Calu3 (cell line): ENCODE measurements at places on chromosomes 13 and 19. TPM values are rescaled to one million over a fixed set of nuclear protein-coding genes. Genes with fewer than 3 reads are reported as not detected.

GRCh38 chr13:112606109-112607001, 18.4 kb upstream of the TUBGCP3 start:
- H3K4me3 ChIP-seq = peak overlapping the region; percentile 44
- H3K27me3 ChIP-seq = no peaks in the 10 kb centered on the region
- H3K36me3 ChIP-seq = no peaks in the 10 kb centered on the region
- peak; percentile 82 for DNase-seq

GRCh38 chr19:13012390-13012689, 17.1 kb downstream of the NFIX start:
- no peak overlapping the region for H3K27ac ChIP-seq
- no peak overlapping the region for H3K4me3 ChIP-seq
- no peaks in the 10 kb centered on the region for H3K27me3 ChIP-seq
- peaks cover 5% of the 10 kb centered on the region for H3K36me3 ChIP-seq
- no peaks in the 10 kb centered on the region for H3K4me1 ChIP-seq

- no peaks in the 10 kb centered on the region for H3K27me3 ChIP-seq
- no peak for DNase-seq
- H3K27ac ChIP-seq = no peak overlapping the region
- no peaks in the 10 kb centered on the region for H3K36me3 ChIP-seq
- H3K4me3 ChIP-seq = no peak overlapping the region
These were observed 134.3 kb upstream of the MYO16 start for GRCh38 chr13:108494991-108495645.

GRCh38 chr13:35449821-35450220, 26.7 kb downstream of the MAB21L1 start:
- no peaks in the 10 kb centered on the region for H3K36me3 ChIP-seq
- H3K4me1 ChIP-seq = no peaks in the 10 kb centered on the region
- H3K27me3 ChIP-seq = no peaks in the 10 kb centered on the region
- no peak overlapping the region for H3K27ac ChIP-seq

SMIM44 gene
- total RNA-seq = not detected in 2 replicates

- no peaks in the 10 kb centered on the region for H3K4me1 ChIP-seq
- no peak overlapping the region for H3K4me3 ChIP-seq
- H3K27ac ChIP-seq = no peak overlapping the region
- no peak for DNase-seq
These were observed 37.7 kb downstream of the GPR42 start for GRCh38 chr19:35408284-35409171.

CGB1 gene
- total RNA-seq = not detected in 2 replicates

- H3K27me3 ChIP-seq = no peaks in the 10 kb centered on the region
- no peak for DNase-seq
- no peak overlapping the region for H3K27ac ChIP-seq
- H3K4me1 ChIP-seq = peaks cover under 1% of the 10 kb centered on the region
- no peaks in the 10 kb centered on the region for H3K36me3 ChIP-seq
These were observed 204.4 kb upstream of the SERP2 start for GRCh38 chr13:44169018-44169911.

DNA sequence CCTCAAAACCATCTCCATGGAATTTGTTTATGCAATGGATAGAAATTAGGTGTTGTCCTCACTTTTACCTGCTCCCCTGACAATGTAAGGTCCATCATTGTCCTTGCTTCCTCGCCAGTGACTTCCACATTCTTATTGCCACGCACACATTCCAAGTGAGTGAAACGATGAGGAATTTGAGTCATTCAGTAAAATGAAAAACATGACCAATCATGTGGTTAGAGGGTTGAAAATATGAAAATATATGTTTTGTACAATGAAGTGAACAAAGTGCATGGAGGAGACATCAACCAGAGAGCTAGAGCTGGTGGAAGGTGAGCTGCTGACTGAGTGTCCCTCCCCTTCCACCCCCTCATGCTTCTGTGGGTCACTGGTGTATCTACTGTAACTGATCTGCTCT, 91.7 kb downstream of the ATP8A2 start:
- H3K4me3 ChIP-seq = no peak overlapping the region
- H3K27me3 ChIP-seq = peaks cover 66% of the 10 kb centered on the region
- no peak overlapping the region for H3K27ac ChIP-seq

GRCh38 chr13:70311191-70311590, 202.9 kb upstream of the KLHL1 start:
- H3K27ac ChIP-seq = no peak overlapping the region

- no peaks in the 10 kb centered on the region for H3K27me3 ChIP-seq
- H3K4me3 ChIP-seq = no peak overlapping the region
- peaks cover 35% of the 10 kb centered on the region for H3K4me1 ChIP-seq
- DNase-seq = no peak
- no peaks in the 10 kb centered on the region for H3K36me3 ChIP-seq
These were observed 42.3 kb downstream of the LRCH1 start for GRCh38 chr13:46595136-46595884.

DNA sequence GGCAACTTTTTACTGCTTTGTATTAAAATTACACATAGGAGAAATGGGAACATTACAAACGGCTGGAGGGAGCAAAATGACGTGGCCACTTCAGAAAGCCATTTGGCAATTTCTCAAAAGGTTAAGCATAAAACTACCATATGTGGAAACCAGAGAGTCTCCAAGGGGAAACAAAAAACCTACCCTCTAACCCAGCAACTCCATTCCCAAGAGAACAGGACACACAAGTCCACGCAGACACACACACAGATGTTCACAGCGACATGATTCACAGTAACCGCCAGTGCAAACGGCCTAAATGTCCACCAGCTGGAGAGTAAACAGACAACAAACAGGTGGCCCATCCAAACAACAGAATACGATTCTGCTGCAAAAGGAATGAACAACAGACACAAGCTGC, 37.2 kb downstream of the STK24 start:
- no peak for DNase-seq
- H3K27ac ChIP-seq = no peak overlapping the region
- peaks cover 17% of the 10 kb centered on the region for H3K4me1 ChIP-seq
- H3K27me3 ChIP-seq = no peaks in the 10 kb centered on the region
- H3K4me3 ChIP-seq = no peak overlapping the region

GRCh38 chr13:72820156-72820897, 38.4 kb downstream of the PIBF1 start:
- no peaks in the 10 kb centered on the region for H3K27me3 ChIP-seq
- no peaks in the 10 kb centered on the region for H3K4me1 ChIP-seq
- H3K4me3 ChIP-seq = no peak overlapping the region
- H3K27ac ChIP-seq = no peak overlapping the region
- no peaks in the 10 kb centered on the region for H3K36me3 ChIP-seq

- H3K4me3 ChIP-seq = no peak overlapping the region
- H3K36me3 ChIP-seq = peaks cover 99% of the 10 kb centered on the region
- no peak overlapping the region for H3K27ac ChIP-seq
- no peaks in the 10 kb centered on the region for H3K27me3 ChIP-seq
- DNase-seq = no peak
- no peaks in the 10 kb centered on the region for H3K4me1 ChIP-seq
These were observed 26.7 kb downstream of the LDLR start for GRCh38 chr19:11115895-11116446.

GRCh38 chr13:32153056-32153455, 121.5 kb downstream of the FRY start:
- no peaks in the 10 kb centered on the region for H3K27me3 ChIP-seq
- no peak for DNase-seq
- no peak overlapping the region for H3K4me3 ChIP-seq
- H3K27ac ChIP-seq = no peak overlapping the region

DNA sequence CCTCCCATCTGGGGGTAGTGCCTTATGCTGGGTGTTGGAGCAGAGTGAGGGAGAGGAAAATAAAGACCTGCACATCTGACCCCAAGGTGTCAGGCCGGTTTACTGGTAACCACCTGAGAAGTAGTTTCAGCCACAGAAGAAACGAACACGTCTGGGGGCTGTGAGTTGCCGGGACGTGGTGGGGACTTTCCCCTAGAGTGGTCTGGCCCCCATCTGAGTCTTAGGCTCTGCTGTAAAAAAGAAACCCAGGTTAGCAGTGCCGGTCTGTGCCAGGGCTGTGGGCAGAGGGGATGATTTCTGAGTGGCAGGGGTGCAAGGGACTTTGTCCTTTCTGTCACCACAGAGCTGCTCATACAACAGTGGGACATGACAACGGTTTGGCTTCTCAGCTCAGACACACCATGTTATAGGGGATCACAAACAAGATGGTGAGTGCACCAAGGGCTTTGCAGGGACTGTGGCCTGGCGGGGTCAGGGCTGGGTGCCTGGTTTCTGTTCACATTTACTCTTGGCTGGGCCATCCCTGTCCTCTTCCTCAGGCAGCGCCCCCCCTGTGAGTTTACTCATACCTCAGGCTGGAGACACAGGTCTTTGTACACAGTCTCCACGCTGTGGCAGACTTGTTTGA, 9.0 kb downstream of the GCDH start:
- no peaks in the 10 kb centered on the region for H3K27me3 ChIP-seq
- H3K4me3 ChIP-seq = no peak overlapping the region
- peaks cover 5% of the 10 kb centered on the region for H3K36me3 ChIP-seq
- no peak for DNase-seq
- no peaks in the 10 kb centered on the region for H3K4me1 ChIP-seq

- peaks cover 13% of the 10 kb centered on the region for H3K27me3 ChIP-seq
- no peak overlapping the region for H3K27ac ChIP-seq
- no peaks in the 10 kb centered on the region for H3K4me1 ChIP-seq
- DNase-seq = no peak
These were observed 24.4 kb upstream of the DCT start for GRCh38 chr13:94503851-94504250.

ZNF66 gene
- total RNA-seq = 5.1 and 5.5 TPM in 2 replicates

GRCh38 chr19:1395194-1396018, 5.9 kb downstream of the GAMT start:
- no peak for DNase-seq
- no peak overlapping the region for H3K4me3 ChIP-seq
- no peaks in the 10 kb centered on the region for H3K27me3 ChIP-seq
- no peak overlapping the region for H3K27ac ChIP-seq

FSTL3 gene
- total RNA-seq = 6.9 and 7.1 TPM in 2 replicates

DNA sequence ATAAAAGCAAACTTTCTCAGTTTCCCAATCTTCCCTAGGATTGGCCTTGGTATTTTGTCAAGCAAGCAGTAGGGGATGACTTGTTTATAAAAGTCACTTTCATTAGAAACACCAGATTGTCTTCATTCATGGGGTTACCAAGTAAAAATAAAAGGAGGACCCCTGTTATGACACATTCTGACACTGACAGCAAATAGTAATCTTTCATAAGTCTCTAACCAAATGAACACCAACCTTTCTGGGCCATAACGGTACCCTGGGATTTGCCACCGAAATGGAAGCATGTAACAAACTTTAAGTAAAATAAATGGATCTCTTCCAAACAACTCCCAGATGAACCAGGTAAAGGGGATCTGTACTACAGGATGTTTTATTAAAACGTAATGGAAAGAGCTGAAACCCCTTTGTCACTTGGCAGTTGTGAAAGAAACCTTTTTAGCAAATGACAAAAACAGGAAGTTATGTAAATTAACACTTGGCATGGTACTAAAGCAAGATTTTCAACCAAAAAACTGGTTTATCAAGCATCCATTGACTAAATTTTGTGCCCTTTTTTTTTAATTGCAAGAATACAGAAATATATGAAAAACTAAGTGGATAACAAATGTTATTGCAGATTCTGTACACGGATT, 335.6 kb downstream of the RBM26 start:
- no peaks in the 10 kb centered on the region for H3K4me1 ChIP-seq
- H3K27ac ChIP-seq = no peak overlapping the region
- no peaks in the 10 kb centered on the region for H3K27me3 ChIP-seq

- H3K4me3 ChIP-seq = no peak overlapping the region
- H3K4me1 ChIP-seq = no peaks in the 10 kb centered on the region
- H3K36me3 ChIP-seq = no peaks in the 10 kb centered on the region
- no peak for DNase-seq
These were observed 102.1 kb upstream of the FNDC3A start for GRCh38 chr13:48873587-48873986.

ZNF780A gene
- total RNA-seq = 32.6 and 34.2 TPM in 2 replicates

DNA sequence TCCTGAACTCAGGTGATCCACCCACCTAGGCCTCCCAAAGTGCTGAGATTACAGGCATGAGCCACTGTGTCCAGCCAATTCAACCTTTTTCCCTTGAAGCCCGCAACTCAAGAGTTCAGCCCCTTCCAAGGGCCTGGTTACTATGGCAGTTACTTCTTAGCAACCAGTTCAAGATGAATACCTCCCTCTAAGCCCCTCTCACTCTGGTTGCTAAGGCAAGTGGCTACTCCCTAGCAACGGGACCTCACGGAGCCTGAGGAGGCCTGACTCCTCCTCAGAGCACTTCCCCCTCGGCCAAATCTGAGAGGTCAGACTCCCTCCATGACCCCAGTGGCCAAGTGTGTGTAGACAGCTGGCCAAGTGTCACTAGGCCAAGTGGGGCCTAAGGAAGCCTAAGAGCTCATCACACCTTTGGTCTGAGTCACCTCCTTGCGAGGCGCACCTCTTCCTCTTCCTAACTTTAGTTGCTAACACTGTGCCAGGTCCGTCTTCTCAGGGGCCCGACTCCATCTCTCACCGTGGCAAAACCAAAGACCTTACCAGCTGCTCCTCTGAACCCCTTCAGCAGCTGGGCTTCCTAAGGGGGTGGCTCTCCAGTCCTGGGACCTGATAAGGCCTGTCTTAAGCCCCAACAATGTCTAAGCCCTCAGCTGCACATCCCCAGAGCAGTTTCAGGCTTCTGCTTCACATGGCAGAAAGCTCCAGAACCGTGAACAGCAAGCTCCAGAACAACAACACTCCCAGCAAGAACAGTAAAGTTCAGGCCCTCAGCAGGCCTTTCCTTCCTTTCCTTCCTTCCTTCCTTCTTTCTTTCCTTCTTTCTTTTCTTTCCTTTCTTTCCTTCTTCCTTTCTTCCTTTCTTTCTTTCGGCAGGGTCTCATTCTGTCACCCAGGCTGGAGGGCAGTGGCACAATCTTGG, 9.6 kb downstream of the CD37 start:
- H3K4me1 ChIP-seq = peaks cover 9% of the 10 kb centered on the region
- peaks cover 13% of the 10 kb centered on the region for H3K27me3 ChIP-seq
- DNase-seq = no peak
- no peaks in the 10 kb centered on the region for H3K36me3 ChIP-seq
- no peak overlapping the region for H3K27ac ChIP-seq
- no peak overlapping the region for H3K4me3 ChIP-seq

N4BP2L1 gene
- 2.4 and 2.6 TPM in 2 replicates for total RNA-seq

CYP2A7 gene
- not detected in 2 replicates for total RNA-seq

- H3K4me1 ChIP-seq = no peaks in the 10 kb centered on the region
- H3K4me3 ChIP-seq = no peak overlapping the region
These were observed 18.4 kb downstream of the TMEM272 start for GRCh38 chr13:51826606-51827005.

GRCh38 chr13:47904891-47905290, 96.2 kb downstream of the SUCLA2 start:
- H3K36me3 ChIP-seq = no peaks in the 10 kb centered on the region
- no peak for DNase-seq
- no peak overlapping the region for H3K27ac ChIP-seq
- no peaks in the 10 kb centered on the region for H3K4me1 ChIP-seq

OR2Z1 gene
- not detected in 2 replicates for total RNA-seq

PSG2 gene
- total RNA-seq = not detected in 2 replicates

ZNF93 gene
- total RNA-seq = 6.5 and 6.9 TPM in 2 replicates
